ENCODE measurements at places on chromosomes 13 and 19.

DNA sequence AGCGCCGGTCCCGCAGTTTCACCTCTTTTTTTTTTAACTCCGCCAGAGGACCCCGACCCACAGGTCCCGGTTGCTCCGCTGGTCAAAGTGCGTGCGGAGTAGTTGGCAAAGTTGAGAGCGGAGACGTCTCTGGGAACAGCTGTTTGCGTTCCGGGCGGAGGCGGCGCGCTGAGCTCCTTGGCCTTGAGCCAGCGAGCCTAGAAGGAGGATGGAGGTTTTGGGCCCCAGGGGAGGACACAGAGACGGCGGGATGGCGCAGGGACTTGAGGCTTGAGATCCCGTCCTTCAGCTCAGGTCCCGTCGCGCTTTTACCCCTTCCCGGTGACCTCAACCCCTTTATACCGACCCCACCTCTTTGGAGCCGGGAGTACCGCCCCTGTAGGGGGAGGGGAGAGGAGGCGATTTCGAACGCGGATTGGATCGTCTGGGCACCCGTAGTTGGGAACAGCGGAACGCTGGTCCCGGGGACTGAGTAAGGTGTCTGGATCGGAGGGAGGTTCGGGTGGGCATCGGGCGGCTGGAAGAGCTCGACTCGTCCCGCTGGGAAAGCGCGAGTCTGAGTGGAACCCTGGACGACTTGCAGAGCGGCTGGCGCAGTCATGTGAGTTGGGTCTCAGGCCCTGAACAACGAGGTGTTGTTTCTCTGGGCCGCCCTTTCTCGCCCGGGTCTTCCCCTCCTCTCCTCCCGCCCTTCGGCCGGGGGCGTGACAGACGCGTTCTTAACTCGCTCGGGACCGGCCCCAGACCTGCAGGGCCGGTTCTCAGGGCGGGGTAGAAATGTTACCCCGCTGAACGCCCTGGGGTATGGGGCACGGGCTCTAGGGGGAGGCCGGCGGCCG is at the start of gene WBP4:
WBP4 (plus strand) TSS at position 435 of the 839 bp plus-strand sequence; CDS start at position 600, 165 bp downstream.
- peak; percentile 82 for DNase-seq

- no peak for DNase-seq
These were observed 2.6 kb downstream of the ADAT3 start for GRCh38 chr19:1907563-1908363.

DNA sequence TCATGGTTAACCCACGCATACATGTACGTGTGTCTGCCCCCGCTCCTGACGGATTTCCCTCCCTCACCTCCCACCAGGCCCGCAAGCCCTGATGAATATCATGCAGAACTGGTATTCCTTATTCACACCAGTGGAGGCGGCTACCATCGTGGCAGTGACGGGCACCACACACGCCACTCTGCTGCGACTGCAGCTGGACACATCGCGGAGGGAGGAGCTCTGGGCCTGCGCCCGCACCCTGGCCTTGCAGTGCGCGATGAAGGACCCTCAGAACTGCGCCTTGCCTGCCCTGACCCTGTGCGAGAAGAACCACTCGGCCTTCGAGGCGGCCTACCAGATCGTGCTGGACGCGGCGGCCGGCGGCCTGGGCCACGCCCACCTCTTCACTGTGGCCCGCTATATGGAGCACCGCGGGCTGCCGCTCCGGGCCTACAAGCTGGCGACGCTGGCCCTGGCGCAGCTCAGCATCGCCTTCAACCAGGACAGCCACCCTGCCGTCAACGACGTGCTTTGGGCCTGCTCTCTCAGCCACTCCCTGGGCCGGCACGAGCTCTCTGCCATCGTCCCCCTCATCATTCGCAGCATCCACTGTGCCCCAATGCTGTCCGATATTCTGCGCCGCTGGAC is 35.0 kb downstream of the ZSWIM4 start:
- no peak for DNase-seq

- no peak for DNase-seq
These were observed 4.1 kb downstream of the KATNAL1 start for GRCh38 chr13:30303269-30303668.

GRCh38 chr13:104411141-104411765 is 1345.0 kb upstream of the SLC10A2 start:
- no peak for DNase-seq

GRCh38 chr13:33692531-33692930 is 125.4 kb upstream of the RFC3 start:
- no peak for DNase-seq

- no peak for DNase-seq
These were observed 43.7 kb downstream of the TINCR start for GRCh38 chr19:5524081-5524480.

GRCh38 chr19:12774588-12775555 is at the start of gene HOOK2:
Gene HOOK2, minus strand, starts transcription at chr19:12775552. Its CDS starts 103 bp downstream, at chr19:12775449.
- no peak for DNase-seq

- peak; percentile 9 for DNase-seq
These were observed 4.9 kb downstream of the PCDH20 start for GRCh38 chr13:61410669-61411297.

DNA sequence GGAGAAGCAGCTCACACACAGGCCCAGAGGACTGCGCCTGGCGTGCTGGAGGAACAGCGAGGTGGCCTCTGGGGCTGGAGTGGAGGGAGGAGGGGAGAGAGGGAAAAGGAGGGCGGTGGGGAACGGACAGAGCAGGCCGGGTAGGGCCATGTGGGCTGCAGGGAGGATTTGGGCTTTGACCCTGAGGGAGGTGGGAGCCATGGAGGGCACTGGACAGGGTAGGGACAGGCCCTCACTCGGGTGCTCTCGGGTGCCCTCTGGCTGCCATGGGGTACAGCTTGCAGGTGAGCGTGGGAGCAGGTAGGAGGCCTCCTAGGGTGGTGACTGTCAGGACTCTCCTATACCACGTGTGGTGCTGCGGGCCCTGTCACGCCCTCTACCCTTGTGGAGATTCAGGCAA is 22.8 kb downstream of the PLIN4 start:
- DNase-seq, result no peak

- DNase-seq, result no peak
These were observed 9.0 kb downstream of the FPR3 start for GRCh38 chr19:51803967-51804366.

DNA sequence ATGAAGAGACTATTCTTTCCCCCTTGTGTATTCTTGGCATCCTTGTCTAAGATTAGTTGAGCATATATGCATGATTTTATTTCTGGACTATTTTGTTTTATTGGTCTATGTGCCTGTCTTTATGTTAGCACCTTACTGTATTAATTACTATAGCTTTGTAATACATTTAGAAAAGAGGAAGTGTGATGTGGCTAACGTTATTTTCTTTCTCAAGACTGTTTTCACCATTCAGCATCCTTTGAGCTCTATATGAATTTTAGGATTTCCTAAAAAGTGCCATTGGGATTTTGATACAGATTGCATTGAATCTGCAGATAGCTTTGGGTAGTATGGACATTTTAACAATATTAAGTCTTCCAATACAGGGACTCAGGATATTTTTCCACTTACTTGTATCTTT is 37.5 kb upstream of the PCDH20 start:
- no peak for DNase-seq

DNA sequence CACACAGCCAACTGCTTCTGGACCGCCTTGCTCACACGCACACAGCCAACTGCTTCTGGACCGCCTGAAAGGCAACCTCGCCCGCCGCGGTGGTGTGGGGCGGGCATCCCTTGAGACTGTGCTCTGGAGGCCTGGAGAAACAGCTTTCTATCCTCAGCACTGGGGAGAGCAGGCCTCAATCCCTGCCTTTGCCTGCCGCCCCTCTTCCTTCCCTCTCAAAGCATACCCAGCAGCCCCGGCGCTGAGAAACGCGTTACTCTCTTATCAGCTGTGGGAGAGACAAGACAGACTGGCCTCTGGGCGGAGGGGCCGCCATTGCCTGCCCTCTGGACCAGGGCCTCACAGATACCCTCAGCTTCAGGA is 2.9 kb downstream of the LIPE start:
- DNase-seq, result no peak

DNA sequence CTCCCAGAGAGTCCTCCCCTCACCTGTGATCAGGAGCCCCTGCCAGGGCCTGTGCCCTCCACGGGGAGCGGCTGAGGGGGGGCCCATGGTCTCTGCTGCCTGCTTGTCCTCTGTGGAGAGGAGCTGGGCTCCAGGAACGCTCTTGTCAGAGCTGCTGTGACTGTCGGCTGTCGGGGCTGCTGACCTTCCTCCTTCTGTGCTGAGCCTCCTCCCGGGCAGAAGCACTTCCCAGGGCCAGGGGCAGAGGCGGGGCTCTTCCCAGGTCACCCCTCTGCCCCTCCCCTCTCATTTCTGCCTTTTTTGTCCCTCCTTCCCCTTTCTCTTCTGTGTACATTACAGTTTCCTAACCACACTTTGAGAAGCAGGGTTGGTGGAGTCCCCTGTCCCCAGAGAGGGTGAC is at the start of gene CEACAM4:
CEACAM4 (minus strand) TSS at position 198 of the 400 bp plus-strand sequence; CDS start at position 87, 111 bp downstream.
- no peak for DNase-seq

GRCh38 chr13:73708393-73708985 is 425.7 kb downstream of the KLF12 start:
- DNase-seq, result peak; percentile 30

GRCh38 chr19:1474011-1474764 is 4.8 kb downstream of the C19orf25 start:
- no peak for DNase-seq

- no peak for DNase-seq
These were observed 42.6 kb upstream of the MYO16 start for GRCh38 chr13:108586826-108587225.

GRCh38 chr19:48338802-48339503 is 13.6 kb downstream of the EMP3 start:
- no peak for DNase-seq

- no peak for DNase-seq
These were observed 9.9 kb downstream of the FRY start for GRCh38 chr13:32041429-32041828.

- DNase-seq, result no peak
These were observed 105.7 kb upstream of the SOX1 start for GRCh38 chr13:111961236-111961635.

DNA sequence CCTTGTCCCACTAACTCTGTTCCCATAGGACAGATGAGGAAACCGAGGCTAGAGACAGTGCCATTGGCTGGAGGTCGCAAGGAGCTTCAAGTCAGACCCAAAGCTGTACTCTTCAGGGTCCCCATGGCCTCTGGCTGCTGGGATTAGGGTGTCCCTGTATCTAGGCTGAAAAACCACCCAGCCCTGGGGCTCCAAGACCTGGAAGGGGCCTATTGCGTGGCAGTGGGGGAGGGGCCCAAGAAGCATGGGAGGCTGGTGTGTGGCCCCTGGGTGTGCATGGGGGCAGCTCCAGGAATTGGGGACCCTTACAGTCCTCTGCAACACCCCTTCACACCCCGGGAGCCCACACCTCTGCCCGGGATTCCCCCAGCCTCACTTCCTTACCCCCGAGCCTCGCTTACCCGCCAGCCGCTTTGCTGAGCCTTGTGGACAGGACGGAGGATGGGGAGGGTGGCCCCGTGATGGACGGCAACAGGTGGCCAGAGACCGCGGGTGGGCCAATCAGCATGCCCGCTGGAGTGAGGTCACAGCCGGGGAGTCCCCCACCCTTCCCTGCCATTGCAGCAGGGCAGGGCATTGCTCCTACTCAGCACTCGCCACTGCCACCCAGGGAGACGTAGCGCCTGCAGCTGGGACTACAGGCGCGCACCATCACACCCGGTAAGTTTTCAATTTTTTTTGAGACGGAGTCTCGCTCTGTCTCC is at the start of gene JSRP1:
JSRP1 (minus strand) TSS at position 436 of the 704 bp plus-strand sequence. CDS start 1,103 bp downstream, outside the sequence.
- DNase-seq, result no peak

DNA sequence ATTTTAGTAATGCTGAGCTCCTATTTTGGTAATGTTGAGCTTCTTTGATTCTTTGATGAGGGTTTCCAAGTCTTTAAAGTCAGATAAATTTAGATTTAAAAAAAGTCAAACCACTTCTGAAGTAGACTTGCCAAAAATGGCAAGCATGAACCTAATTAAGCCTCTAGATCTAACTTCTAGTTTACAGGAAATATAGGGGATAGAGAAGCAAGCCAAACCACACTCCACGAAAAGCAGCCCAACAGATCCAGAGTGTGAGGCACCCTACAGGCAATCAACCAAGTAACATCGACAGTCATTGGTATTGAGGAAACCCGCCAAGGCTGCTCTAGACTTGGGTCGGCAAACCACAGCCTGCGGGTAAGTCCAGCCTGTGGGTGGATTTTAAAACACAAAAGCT is 3.7 kb downstream of the GGACT start:
- DNase-seq, result no peak

GRCh38 chr13:27259831-27260230 is 8.5 kb downstream of the RPL21 start:
- DNase-seq, result no peak

DNA sequence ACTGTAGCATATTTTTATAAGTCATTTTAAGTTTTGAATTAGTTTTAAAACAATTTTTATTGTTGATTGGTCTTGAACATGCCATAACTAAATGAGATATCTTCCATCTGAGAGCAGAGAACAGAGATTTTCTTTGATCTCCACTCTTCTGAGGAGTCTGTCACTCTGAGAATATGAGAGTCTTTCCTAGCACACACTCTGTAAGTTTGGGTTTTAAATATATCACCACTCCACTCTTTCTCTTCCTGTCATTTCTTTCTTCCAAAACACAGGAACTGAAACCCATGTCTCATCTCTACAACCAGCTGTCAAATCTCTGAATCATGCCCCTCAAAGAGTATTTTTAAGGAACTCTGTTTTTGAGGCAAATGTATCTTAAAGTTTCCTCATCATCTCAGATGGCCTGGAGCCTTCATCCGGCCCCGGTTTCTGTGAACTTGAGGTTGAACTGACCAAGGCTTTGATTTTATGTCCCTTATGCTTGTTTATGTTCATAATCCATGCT is 698.2 kb upstream of the SGCG start:
- DNase-seq, result no peak
